Lung (tissue), 17 donors: ENCODE measurements at places on chromosomes 11 and 22.

- DNase-seq = no peak
Measured at GRCh38 chr11:14001597-14001996, 39.1 kb downstream of the SPON1 start.

- peak; percentile 85 for DNase-seq
Measured at GRCh38 chr22:21014726-21015465, at the start of gene P2RX6. P2RX6 (plus strand) TSS chr22:21015165; CDS start chr22:21015175, 10 bp downstream.

DNA sequence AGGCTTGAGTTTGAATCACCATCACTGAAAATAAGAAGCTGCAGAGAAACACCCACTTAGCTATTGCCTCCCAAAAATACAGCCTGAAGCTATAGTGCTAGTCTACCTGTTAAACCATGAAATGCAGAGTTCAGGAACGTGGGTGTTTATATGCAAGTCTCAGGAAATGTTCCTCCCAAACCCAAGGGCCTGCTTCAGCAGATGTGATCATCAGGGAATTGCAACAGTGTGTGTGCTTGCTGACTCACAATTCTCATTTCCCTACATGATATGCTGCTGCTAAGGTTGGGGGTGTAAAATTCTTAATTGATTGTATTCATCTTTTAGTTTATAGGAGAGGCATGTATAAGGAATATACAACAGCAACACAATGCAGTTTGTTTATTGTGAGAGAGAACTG, 49.6 kb downstream of the NUP98 start:
- no peak for DNase-seq

DNA sequence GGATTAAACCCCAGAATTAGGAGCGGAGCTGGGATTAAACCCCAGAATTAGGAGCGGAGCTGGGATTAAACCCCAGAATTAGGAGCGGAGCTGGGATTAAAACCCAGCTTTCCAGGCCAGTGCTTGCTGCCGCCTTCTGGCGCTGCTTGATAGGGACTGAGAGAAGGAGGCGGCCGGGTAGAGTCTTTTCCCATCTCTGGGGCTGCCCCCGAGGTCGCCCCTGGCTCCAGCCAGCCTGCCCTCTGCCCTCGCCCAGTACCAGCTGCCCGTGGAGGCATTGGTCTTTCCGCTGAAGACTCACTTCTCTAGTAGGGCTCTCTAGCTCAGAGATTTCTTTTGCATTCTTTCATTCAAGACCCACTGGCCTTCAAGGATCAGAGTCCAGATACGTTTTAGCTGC, 5.2 kb downstream of the TRMU start:
- DNase-seq = no peak

DNA sequence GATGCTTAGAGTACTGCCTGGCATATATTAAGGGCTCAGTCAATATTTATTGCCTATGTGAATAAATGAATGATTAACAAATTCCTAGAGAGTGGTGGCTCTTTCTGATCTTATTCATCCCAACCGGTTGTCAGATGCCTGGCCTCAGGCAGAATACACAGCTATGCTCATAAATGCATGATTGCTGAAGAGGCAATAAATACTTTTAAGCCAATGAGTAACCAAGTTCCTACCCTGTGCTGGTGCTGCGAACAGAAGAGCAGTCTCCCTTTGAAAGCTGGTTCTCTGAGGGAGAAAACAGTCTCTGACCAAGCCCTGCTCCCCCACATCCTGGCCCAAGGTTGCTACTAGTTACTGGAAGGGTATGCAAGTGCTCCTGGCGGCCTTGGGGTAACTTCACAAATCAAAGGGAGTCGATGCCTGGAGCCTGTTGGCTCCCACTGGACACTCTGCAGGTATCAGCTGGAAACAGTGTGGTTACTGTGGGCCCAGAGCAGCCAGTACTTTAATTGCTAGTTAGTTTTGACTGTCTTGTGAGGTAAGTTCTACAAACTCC, 2.8 kb downstream of the USH1C start:
- no peak for DNase-seq

GRCh38 chr11:10351765-10352641, 47.1 kb downstream of the ADM start:
- peak; percentile 88 for DNase-seq

GRCh38 chr11:8095371-8095770, 14.4 kb downstream of the TUB start:
- no peak for DNase-seq

GRCh38 chr11:128563942-128564641, 23.3 kb downstream of the ETS1 start:
- no peak for DNase-seq

DNA sequence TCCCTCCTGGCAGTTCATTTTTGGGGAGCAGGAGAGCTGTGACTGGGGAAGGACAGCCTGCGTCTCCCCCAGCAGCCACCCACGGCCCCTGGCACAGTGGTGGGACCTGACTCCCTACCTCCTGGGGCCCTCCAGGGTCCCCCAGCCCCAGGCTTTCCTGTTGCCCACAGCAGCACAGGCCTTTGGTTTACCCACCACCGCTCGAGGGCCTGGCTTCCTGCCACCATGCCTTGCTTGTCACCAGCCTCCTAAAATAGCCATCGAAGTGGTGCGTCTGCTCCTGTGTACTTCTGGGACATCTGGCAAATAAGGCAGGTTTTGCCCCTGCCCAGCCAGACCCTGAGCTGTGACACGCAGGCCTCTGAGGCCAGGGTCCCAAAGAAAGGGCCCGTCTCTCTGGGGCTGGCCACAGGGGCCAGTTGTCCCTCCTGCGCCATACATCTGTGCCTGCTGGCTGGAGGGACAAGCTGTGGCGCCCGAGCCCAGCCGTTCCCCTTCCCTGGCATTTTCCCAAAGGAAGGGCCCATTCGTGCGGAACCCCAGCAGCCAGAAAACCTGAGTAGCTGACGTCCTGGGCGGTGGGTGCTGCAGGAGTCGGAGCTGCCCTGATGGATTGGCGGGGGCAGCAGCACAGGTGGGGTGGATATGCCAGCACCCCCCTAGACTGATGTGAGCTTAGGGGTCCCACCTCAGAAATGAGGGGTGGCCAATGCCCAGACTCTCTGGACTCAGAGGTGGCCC, 14.6 kb downstream of the PHLDA2 start:
- peak; percentile 72 for DNase-seq

DNA sequence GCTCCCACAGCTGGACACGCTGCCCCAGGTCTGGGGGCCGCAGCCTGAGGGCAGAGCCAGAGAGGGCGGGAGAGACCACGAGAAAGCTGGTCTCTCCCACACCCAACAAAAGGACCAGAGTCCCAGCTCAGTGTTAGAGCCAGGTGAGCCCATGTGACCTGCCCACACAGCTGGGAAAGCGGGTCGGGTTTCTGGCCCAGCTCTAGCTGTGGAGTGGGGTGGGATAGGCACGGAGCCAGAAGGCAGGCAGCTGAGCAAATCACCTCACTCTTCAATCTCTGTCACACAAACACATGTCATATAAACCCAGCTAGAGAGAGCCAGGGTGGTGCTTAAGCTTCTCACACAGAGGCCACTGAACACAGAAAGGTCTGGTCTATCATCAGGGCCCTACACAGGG, 7.8 kb upstream of the EIF3D start:
- DNase-seq = peak; percentile 22

DNA sequence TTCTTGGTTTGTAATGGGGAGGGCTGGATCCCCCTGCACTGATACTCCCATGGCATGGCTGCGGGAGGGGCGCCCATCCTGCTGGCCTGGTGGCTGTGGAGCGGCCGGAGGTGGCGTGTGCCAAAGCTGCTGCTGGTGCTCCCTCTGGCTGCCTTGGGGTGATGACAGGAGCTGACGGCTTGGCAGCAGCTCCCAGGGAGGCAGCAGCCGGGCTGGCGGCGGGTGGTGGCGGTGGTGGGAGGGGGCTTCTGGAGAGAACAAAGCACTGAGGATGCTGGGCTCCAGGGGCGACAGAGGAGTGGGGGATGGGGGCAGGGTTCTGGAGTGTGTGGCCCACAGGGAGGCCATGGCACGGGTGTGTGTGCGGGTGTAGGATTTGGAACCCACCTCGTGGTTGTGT, 11.4 kb upstream of the MPPED1 start:
- DNase-seq = no peak

DNA sequence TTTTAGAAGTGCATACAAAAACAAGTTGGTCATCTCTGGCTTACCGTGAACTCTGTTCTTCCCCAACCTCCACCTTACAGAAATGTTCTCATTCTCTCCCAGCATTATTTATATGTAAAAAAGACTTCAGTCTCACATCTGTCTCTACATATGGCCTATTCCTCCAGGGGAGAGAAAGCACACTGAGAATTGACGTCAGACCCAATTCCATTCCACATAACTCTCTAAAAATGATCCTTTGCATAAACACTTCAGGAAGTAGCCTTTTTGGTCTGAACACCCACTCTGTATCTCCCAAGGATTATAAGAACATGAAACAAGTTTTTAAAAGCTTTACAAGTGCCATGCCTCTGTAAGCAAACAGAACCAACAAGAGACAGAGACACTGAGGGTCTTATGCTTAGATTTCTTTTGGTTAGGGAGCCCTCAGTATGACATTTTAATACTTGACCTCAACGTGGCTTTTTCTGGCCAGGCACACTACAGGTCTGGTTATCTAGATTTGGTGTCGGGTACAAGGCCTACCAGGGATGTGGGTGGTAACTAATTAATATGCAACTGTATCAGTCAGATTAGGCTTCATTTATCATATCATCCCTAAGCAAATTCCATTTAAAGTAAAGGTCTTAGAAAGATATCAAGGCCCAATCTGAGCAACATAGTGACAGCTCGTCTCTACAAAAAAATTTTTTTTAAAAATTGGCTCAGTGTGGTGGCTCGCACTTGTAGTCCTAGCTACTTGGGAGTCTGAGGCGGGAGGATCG, 48.5 kb upstream of the PPP2R1B start:
- DNase-seq = peak; percentile 29

- DNase-seq = no peak
Measured at GRCh38 chr11:112844517-112844916, 116.7 kb upstream of the NCAM1 start.

GRCh38 chr11:123255909-123256308, 60.9 kb upstream of the CLMP start:
- peak; percentile 43 for DNase-seq

DNA sequence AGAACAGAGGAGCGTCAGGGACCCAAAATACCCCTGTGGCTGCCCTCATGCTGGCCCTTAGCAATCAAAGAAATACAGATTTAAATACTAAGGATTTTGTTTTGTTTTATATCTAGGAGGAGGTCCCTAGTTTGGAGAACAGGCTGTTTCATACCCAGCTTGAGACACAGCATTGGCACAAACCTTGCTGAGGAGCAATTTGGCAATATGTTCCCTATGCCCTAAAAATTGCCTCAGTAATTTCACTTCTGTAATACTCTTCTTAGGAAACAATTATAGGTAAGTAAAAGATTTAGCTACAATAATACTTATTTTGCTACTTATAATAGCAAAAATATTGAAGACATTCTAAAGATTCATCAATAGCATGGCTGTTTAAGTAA, 37.0 kb downstream of the TSKU start:
- DNase-seq = no peak

DNA sequence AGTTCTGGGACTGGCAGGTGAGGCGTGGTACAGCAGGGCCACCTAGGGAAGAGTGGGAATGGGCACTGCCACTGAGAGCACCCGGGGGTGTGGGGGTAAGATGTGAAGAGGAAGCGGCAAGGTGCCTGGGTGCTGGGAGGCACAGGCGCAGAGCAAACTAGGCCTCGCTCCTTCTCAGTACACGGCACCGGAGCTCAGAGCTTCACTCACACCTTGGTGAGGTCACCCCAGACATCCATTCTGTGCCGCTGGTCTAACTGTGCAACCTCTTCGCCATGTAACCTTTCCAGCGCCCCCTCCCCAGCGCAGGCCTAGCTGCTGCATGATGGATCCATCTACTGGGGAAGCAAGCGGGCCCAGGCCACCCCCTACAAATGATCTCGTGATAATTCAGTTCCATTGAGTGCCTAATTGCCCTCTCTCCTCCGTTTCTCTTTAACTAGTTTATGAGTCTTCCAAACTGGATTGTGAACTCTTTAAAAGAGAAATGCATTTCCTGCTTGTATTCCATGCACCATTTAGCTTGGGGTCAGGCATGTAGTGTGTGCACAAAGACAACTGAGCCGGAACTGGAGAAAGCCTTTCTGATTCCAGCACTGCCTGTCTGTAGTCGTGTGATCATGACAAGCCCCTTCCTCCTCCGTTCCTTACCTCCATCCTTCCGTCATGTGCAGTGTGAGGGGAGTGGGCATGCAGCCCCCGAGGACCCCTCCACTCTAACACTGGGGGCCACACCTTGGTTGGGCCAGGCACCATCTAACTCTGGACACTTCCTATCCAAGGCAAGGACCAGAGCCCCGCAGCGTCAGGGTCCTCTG, 1475.2 kb downstream of the TBC1D22A start:
- DNase-seq = no peak

GRCh38 chr11:78158987-78159652, 19.7 kb upstream of the ALG8 start:
- peak; percentile 53 for DNase-seq

DNA sequence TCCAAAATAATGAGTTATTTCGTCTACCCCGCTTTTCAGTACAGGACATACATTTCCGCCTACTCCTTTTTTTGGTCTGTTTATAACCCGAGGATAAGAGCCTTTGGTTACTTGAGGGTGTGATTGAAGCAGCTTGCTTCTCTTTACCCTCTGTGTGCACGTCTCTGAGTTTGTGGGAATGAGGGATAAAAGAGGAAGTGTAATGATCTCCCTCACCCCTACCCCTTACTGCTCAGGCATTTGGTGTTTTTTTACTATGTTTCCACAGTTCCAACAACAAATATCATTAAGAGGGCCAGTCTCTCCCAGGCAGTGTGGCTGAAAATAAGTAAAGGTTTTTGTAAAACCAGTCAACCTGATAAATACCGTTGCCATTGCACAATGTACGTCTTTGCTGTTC, 83.2 kb upstream of the GAL start:
- DNase-seq = no peak

DNA sequence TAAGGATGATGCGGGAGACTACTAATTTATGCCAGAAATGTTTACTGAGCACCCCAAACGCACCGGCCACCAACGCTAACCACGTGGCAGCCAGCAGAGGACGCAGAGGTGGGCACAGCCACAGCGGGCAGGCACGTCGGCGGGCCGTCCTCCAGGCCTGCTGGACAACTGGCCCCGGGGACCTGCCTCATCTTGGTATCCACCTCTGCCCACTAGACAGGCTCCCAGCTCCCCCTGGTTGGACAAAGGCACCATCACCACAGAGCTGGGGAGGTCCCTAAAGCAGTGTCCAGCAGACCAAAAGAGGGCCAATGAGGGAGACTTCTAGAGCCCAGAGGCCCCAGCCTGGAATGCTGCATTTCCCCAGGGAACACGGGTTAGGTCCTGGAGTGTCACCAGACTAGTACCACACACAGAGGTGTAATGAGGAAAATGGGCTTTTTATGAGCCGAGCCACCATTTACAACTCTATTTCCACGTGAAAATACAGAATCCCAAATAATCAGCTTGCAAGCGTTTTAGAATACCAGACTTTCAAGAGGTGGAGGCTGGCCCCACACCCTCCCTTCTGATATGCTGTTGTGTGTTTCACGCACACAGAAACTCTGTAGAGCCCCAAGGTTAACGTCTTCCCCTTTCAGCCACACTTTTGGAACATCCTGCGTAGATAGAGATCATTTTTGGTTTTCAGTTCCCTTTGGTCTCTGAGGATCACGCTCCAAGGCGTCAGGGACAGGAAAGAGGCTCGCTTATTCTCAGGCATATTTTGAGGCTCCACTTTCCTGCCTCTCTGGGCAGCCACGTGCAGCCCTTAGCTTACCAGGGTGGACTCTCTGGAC, 23.7 kb upstream of the BID start:
- no peak for DNase-seq

GRCh38 chr11:4769838-4770237, at the start of gene OR51F1:
OR51F1 (minus strand) TSS chr11:4769938; CDS start chr11:4769938, 0 bp downstream.
- no peak for DNase-seq

- DNase-seq = no peak
Measured at GRCh38 chr11:78266451-78266850, 77.7 kb downstream of the USP35 start.
